ENCODE measurements at places on chromosomes 7 and 10.

DNA sequence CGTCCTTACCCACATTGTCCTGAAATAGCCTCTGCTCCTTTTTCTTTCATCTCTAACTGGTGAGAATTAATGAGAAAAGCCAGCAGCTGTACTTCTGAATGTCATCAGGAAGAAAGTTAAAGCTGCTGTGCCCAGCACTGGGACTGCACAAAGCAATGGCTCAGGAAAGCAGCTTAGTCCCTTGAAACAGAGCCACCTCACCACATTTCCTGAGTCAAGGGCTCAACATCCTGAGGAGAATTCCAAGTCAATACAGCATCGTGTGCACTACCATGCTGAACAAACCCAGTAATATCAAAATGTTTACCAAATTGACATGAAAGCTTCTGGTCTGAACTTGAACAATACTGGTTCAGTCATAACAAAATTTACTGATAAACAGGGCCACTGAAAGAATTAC lies 140.1 kb downstream of the KMT2E start:
- no peak for DNase-seq

DNA sequence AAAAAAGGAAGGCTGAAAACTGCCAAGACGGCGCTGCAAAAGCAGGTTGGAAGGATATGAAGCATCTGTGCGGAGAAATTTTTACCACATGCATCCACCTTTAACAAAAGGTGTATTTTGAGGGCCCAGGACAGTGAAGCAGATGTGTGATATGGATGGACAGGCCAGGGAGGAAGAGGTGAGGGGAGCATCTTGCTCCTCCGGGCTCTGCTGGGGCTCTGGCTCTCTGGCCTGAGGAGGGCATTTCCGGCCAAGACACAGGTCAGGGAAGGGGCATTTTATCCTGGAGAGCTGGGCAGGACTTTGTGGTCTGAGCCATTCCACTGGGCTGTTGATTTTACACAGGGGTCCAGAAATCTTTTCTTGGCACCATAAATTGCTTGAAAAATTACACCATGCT lies 175.1 kb downstream of the ZMYND11 start:
- DNase-seq, result no peak

DNA sequence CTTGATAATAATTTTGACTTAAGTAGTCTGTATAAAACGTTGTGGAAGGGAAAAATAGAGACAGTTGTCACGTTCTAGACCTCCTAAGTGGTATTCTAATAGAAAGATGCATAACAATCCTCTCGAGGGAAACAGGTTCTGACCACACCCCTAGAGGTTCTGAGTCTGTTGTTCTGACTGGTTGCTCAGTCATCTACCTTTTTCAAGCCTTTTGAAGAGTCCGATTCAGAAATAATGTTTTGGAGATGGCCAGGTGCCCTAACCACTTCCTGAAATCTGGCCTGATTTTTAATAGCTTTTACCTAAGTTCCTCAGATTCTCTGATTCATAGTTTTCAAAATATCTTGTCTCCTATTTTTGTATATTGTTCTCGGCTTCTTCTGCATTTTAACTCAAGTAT lies 175.6 kb downstream of the HDAC9 start:
- no peak for DNase-seq

- DNase-seq, result no peak
These were observed 147.5 kb upstream of the CHST15 start for GRCh38 chr10:124240839-124241291.

DNA sequence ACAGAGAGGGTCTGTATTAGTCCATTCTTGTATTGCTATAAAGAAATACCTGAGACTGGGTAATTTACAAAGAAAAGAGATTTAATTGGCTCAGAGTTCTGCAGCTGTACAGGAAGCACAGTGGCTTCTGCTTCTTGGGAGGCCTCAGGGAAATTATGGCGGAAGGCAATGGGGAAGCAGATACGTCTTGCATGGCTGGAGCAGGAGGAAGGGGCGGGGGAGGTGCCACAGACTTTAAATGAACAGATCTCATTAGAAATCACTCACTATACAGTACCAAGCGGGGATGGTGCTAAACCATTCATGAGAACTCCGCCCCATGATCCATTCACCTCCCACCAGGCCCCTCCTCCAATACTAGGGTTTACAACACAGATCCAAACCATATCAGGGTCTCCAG lies 3.7 kb upstream of the CALU start:
- no peak for DNase-seq

GRCh38 chr10:116286626-116287200 lies 13.7 kb upstream of the GFRA1 start:
- no peak for DNase-seq

DNA sequence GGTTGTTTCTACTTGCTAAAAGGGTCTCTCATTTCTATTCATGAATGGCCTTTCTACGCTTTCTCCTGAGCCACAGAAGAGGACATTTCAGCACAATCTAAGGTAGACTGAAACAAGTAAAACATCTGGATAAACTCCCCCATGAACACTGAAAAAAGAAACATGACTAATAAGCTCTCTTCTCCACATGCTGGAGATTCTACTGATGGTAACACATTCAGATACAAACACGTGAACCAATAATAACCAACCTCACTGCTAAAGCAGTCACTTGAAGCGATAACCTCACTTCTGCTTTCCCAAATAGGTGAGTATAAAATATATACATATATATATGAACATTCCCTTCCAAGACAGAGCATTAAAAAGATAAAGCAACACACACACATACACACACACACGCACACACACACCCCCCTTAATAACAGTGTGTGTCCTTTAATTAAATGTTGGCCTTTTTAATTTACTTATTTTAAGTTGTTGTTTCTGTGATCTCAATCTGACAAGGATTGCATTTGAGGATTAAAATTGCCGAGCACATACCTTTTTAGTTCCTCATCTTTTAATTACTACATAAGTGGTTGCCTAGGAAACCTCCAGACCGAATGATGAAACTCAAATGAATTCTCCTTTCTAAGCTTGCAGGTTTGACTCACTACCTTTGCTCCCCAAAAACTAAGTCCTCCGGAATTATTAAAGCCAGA lies 292.4 kb upstream of the KLF14 start:
- no peak for DNase-seq

DNA sequence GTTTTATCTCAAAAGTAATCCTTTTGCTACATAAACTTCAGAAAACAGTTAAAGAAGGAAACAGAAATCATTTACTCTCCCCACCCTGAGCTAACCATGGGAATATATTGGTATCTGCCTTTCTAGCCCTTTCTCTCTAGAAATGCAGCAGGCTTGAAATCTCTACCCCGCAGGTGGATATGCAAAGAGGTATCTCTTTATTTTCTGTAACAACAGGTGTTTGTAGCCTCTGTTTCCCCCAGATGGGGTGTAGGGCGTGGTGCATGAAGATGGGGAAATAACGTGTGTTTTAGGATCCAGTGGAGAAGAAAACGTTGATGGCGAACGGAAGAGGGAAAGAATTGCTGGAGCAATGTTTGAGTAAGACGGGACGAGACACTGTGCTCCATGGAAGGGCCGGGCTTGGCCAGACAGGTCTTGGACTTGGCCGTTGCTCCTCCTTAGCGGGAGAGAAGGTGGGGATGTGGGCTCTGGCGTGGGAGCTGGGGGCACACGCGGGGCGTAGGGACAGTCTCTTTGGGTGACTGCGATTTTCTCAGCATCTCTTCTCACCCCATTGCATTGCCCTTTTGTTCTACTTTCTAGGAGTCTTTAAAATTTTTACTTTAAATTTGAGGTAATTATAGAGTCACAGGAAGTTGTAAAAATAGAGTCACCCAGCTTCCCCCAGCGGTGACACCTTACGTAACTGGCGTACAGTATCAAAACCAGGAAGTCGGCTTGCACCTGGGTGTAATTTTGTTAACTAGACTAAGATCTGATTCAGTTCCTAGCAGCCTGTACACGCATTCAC lies 82.9 kb downstream of the ELFN1 start:
- no peak for DNase-seq

DNA sequence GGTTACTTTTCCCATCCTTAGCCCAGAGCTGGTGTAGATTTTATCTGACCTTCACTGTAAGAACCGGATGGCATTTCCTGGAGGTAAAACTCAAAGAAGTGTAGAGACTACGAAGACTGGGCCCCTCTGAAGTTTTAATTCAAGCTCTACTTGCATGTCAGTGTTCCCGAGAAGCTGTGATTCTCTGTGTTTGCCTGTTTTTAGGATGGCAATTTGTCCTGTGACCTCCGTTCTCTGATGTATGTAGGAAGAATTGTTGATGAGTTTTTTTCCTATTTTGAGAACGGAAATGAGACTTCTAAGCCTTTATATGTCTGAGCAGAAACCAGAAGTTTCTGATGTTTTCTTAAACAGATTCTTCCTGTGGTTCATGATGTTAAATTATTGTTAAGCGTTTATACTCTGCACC lies 94.1 kb downstream of the CDCA7L start:
- DNase-seq, result no peak

DNA sequence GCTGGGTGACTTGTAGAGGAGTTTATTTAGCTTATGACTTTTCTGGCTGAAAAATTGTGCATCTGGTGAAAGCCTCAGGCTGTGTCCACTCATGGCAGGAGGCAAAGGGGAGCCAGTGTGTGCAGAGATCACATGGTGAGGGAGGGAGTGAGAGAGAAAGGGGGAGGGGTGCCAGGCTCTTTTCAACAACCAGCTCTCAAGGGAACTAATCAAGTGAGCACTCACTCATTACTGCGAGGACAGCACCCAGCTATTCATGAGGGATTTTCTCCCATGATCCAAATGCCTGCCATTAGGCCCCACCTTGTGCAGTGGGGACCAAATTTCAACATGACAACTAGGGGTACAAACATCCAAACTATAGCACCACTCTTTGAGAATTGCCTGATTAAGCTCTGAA lies 590.2 kb downstream of the MAGI2 start:
- DNase-seq, result no peak

DNA sequence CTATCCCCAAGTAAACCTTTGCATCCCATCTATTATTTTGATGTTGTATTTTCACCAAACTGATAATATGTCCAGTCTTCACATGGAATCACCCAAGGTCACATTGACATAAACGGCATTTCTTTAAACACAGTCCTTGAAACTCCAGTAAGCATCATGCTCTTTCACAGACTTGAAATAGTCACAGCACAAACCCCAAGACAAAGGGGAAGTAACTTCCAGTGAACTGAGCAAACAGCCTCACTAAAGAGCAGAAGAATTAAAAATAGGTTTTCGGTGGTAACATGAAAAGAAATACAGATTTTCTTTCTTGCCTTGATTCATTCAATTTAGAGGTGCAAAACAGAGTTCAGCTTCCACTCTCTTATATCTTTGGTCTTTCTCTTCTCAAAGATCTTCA lies 253.7 kb downstream of the SFMBT2 start:
- no peak for DNase-seq

- peak; percentile 56 for DNase-seq
These were observed 18.6 kb upstream of the GATA3 start for GRCh38 chr10:8035641-8036470.

GRCh38 chr10:110500515-110500905 lies 2.8 kb downstream of the DUSP5 start:
- DNase-seq, result no peak

- DNase-seq, result no peak
These were observed 144.6 kb upstream of the PRSS1 start for GRCh38 chr7:142604671-142605070.

DNA sequence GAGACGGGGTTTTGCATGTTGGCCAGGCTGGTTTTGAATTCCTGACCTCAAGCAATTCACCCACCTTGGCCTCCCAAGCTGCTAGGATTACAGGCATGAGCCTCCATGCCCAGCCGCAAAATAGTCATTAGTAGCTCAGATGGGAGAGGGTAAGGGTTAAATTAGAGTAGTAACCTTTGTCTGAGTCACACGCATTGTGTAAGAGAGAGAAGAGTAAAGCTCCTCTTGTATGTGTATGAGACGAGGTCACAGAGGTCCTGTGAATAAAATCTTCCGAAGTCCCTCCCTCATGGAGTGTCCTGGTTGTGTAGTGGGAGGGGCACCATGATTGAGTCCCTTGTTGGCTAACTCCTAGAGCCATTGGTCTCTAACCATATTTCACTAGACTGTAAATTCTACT lies 85.2 kb upstream of the CDC14C start:
- no peak for DNase-seq

- no peak for DNase-seq
These were observed 352.6 kb downstream of the GPR37 start for GRCh38 chr7:124413029-124413428.

- DNase-seq, result no peak
These were observed 152.3 kb downstream of the CPED1 start for GRCh38 chr7:121140790-121141189.

GRCh38 chr7:117051808-117052207 lies 98.5 kb downstream of the ST7 start:
- no peak for DNase-seq

DNA sequence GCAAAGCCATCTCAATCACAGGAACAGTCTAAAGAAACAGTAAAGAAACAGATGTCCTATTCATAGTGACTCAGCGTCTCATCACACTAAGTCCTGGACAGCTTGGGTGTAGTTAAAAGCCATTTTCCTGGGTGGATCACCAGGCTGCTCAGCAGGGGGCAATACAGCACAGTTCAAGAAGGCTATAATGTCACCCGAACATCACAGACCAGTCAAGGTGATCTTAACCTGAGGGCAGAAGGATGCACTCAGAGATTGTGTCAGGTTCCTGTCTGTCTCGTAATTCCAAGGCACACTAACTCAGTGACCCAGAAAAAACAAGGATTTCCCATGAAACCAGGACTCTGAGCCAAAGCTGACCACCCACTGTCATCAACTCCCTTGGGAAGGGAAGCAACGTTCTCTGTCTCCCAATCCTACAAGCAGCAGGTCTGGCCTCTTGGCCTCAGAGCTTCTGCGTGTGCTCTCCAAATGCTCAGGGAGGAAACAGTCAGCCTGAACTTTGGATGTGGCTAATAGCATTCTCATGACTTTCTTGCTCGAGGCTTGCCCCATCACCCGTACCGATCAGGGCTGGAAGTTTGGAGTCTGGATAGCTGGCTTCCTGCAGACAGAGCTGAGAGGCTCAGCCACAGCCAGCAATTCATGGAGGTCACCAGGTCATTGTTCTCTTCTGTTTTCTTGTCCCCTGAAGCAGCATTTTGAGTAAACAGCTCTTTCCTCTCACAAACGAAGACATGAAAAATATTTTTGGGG lies 90.4 kb upstream of the FAM171A1 start:
- DNase-seq, result no peak

- DNase-seq, result no peak
These were observed 17.3 kb upstream of the NRBF2 start for GRCh38 chr10:63115732-63116383.

GRCh38 chr10:95284807-95285206 lies 6.0 kb downstream of the PDLIM1 start:
- DNase-seq, result no peak

DNA sequence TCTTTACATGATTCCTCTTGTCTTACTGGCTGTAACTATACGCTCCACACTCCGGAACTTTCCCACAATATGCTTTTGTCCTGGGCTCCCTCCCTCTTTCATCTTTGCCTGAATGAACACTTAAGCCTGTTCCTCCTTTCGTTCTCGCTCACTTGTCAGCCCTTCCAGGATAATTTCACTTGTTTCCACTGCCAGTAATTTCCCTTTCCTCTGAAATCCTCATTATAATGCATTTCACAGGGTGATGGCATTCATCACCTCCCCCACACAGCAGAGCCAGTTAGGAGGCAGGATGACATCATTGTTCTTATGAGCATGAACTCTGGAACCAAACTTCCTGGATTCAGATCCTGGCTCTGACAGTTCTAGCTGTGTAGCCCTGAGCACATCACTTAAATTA lies 372.6 kb downstream of the GPR158 start:
- DNase-seq, result no peak

GRCh38 chr7:73827567-73828106 lies 3.2 kb upstream of the CLDN4 start:
- DNase-seq, result no peak

- no peak for DNase-seq
These were observed 9.1 kb upstream of the DENND2A start for GRCh38 chr7:140649556-140650205.

Measured in activated CD8-positive, alpha-beta memory T cell treated with anti-CD3 and anti-CD28 coated beads, Interleukin-2, amount 50 U/mL, for 48 hours (primary cell).